ENCODE measurements at places on chromosomes 2 and 18. TPM values are rescaled to one million over a fixed set of nuclear protein-coding genes. Genes with fewer than 3 reads are reported as not detected.

Gene LRRTM1
- not detected for total RNA-seq

Gene COL4A3
- 4.7 TPM for total RNA-seq

Gene HYCC2
- 21.9 TPM for total RNA-seq

Gene UGT1A4
- total RNA-seq, result 0.79 TPM

Gene CPLX4
- not detected for total RNA-seq

Gene CDKL4
- total RNA-seq, result 1.4 TPM

Gene DSC2
- total RNA-seq, result 22.7 TPM

Gene NXPH2
- not detected for total RNA-seq

Gene SRD5A2
- not detected for total RNA-seq

Gene GPBAR1
- 0.29 TPM for total RNA-seq

Gene FBXO36
- total RNA-seq, result 0.21 TPM

Gene CCDC68
- total RNA-seq, result 6.9 TPM

Gene LRRTM4
- total RNA-seq, result 0.21 TPM

Gene SETBP1
- total RNA-seq, result 4.0 TPM

Gene GKN1
- total RNA-seq, result not detected

Gene SKOR2
- not detected for total RNA-seq

Gene HOXD3
- 1.5 TPM for total RNA-seq

Gene PRSS56
- total RNA-seq, result not detected

Gene HPCAL1
- total RNA-seq, result 26.9 TPM

Gene KCNG2
- total RNA-seq, result not detected

Gene INO80C
- total RNA-seq, result 22.7 TPM

Gene ZNF396
- total RNA-seq, result 0.35 TPM

Gene RAD51AP2
- not detected for total RNA-seq

Gene SIGLEC15
- total RNA-seq, result not detected

Gene TRIM43
- not detected for total RNA-seq

Gene HOXD13
- not detected for total RNA-seq

Gene SLC35F6
- 44.1 TPM for total RNA-seq

Gene POTEJ
- not detected for total RNA-seq

Gene KLHL29
- 0.81 TPM for total RNA-seq

Gene PXDN
- total RNA-seq, result 0.12 TPM

Gene SEH1L
- total RNA-seq, result 118 TPM

Gene STPG4
- total RNA-seq, result 0.79 TPM

Gene ADRA2B
- total RNA-seq, result 0.12 TPM

Gene KRCC1
- total RNA-seq, result 5.4 TPM

Gene ALPI
- total RNA-seq, result 4.4 TPM

Gene SCTR
- total RNA-seq, result not detected

Gene ASPRV1
- 0.66 TPM for total RNA-seq

Gene STON1
- 1.8 TPM for total RNA-seq

Gene TRAPPC12
- 85.0 TPM for total RNA-seq

Gene RUFY4
- not detected for total RNA-seq

Gene MAPK4
- 0.88 TPM for total RNA-seq

Gene TTC39C
- total RNA-seq, result 9.3 TPM

Gene PRKAG3
- total RNA-seq, result not detected

Gene OR6B2
- not detected for total RNA-seq

Gene PLB1
- 2.8 TPM for total RNA-seq

Gene DPYSL5
- total RNA-seq, result 0.74 TPM

Gene REG3A
- total RNA-seq, result 0.45 TPM

Gene PROM2
- 0.82 TPM for total RNA-seq

Gene CCDC74A
- not detected for total RNA-seq
